ENCODE measurements at places on chromosomes 7 and 10. TPM values are rescaled to one million over a fixed set of nuclear protein-coding genes. Genes with fewer than 3 reads are reported as not detected.

DNA sequence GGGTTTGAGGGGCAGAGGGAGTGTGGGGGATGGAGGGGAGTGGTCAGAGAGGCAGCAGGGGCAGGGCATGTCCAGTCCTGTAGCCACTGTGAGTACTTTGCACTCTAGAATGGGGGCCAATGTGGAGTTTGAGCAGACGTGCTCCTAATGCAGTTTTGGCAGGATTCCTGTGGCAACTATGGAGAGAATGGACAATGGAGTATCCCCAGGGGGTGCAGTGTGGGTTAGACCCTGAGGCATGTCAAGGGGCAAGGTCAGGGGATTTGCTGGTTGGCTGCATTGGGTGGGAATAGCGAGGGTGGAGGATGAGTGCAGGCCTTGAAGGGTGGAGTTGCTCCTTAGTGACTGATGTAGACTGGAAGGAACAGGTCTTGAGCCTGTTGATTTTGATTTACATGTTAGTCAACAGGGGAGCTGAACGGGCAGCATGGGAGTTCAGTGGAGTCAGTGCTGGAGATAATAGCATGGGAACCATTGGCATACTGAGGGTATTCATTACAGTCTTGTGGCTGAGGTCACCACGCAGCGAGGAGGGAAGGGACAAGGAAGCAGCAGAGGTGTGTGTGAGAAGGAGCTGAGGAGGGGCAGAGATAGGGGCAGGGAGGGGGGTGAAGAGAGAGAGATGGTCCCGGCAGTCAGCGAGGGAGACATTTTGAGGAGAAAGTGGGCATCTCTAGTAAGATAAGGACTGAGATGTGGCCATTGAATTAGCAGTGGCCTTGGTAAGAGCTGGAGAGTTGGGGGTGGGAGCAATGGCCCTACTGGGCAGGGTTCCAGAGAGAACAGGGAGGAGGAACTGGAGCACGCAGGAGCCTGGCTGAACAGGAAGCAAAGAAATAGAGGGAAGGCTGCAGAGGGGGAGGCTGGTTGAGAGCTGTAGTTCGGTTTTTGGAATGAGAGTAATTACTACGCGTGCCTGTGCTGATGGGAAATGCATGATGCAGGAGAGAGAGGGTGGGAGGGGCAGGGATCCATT, 112.7 kb downstream of the CCNY start:
- peaks cover 71% of the 10 kb centered on the region for H3K4me1 ChIP-seq
- H3K4me3 ChIP-seq, result no peak overlapping the region
- no peaks in the 10 kb centered on the region for H3K27me3 ChIP-seq
- peaks cover 3% of the 10 kb centered on the region for H3K36me3 ChIP-seq
- H3K27ac ChIP-seq, result peak overlapping the region; percentile 32

The STRIP2 gene
- 10.7 TPM for total RNA-seq

- H3K27me3 ChIP-seq, result no peaks in the 10 kb centered on the region
- DNase-seq, result peak; percentile 8
- no peak overlapping the region for H3K27ac ChIP-seq
- peaks cover 11% of the 10 kb centered on the region for H3K4me1 ChIP-seq
These were observed 34.6 kb downstream of the PPP1R9A start for GRCh38 chr7:94941844-94942632.

- no peak for DNase-seq
- H3K27me3 ChIP-seq, result peaks cover 15% of the 10 kb centered on the region
- no peak overlapping the region for H3K27ac ChIP-seq
- H3K36me3 ChIP-seq, result no peaks in the 10 kb centered on the region
- H3K4me3 ChIP-seq, result no peak overlapping the region
These were observed 313.9 kb downstream of the PHTF2 start for GRCh38 chr7:78112488-78112887.
